HuH-7.5 (cell line): ENCODE measurements at places on chromosomes 3 and 15.

GRCh38 chr3:195163719-195164572 is 107.0 kb downstream of the XXYLT1 start:
- no peak for DNase-seq

- no peak for DNase-seq
Measured at GRCh38 chr3:134136604-134137003, 106.9 kb upstream of the SLCO2A1 start.

DNA sequence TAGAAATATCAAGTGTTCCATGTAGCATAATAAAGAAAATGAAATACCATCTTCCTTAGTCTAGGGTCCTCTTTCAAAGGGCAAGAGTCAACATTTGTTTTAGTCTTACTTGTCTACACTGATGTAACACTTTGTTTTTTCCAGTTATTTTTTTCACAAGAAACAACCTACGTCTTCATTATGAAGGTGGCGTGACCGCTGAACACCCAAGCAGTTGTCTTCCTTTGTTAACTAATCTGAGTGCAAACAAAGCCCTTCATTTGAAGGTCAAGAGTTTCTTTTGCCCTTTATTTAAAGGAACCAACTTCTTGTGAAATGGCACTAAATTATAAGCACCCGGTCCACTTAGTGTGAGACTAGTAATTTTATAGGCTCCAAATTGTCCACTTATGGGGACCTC is 73.2 kb downstream of the CD47 start:
- DNase-seq = no peak

DNA sequence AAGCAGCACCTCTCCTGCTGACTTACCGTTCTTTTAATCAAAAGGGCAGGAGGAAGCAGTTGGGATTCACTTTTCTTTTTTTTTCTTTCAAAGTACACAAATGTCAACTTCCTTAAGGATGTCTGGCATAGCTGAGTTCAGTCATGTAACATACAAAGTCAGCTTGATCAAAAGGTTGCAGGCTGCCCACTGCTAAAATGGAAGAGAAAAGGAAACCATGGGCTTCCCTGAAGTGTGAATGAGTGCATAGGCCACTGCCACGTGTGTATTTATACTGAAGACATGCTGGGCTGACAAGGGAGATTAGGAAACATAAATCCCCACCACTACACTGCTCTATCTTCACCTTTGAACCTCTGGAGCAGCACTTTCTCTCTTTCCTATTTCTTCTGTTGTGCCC is 312.5 kb downstream of the TIGIT start:
- DNase-seq = no peak

DNA sequence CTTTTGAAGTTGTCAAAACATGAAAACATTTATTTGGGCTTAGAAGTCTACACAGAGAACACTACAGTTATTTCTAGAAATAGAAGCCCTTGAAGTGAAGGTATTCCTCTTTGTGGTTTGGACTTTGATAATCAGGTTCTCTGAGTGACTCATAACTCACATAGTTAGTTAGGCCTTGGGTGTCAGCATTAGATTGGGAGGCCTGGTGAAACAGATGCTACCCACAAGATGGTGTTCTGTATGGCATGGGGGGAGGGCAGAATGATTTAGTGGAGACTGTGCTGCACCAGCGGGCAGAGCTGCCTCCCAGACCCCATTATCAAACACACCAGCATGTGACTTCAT is 108.9 kb upstream of the ETV5 start:
- DNase-seq = no peak

DNA sequence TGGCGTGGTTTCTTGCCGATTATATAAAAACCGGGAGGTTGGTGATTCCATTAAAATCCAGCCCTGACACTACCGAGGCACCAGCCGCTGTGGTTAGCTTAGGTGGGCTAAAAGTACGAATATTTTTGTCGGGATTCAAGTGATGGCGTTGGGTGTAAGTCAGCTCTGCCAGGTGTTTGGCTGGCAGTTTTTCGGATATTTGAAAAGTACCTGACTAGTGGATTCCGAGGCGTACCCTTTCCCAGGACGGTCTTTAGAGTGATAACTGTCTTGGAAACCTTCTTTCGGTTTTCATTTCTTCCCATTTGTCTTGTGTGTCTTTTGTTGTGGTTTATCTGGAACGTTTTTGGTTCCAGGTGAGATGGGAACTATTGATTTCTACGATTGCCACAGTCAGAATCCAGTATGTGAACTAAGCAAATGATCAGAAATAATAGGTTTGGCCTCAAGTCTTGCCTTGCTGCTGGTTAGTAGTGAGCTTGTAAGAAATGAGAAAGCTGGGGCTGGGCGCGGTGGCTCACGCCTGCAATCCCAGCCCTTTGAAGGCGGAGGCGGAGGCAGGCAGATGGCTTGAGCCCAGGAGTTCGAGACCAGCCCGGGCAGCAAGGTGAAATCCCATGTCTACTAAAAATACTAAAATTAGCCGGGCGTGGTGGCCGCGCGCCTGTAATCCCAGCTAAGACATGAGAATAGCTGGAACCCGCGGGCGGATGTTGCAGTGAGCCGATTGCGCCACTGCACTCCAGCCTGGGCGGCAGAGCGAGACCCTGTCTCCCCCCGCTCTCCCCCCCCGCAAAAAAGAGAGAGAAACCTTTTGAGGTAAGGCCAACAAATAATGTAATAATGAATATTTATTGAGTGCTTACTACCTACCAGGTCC is 1.4 kb downstream of the FYTTD1 start:
- no peak for DNase-seq

- DNase-seq = peak; percentile 25
Measured at GRCh38 chr3:27127195-27127594, 242.0 kb downstream of the NEK10 start.
